Activated CD4-positive, alpha-beta T cell treated with anti-CD3 and anti-CD28 coated beads, Interleukin-2, Interleukin-6, amounts not matched to agents 100 ng/mL and 50 ng/mL, durations not matched to agents 16 hours and 8 hours (primary cell): ENCODE measurements at places on chromosomes 5 and 9.

GRCh38 chr5:179615203-179615602, 8.3 kb downstream of the HNRNPH1 start:
- no peak for DNase-seq

DNA sequence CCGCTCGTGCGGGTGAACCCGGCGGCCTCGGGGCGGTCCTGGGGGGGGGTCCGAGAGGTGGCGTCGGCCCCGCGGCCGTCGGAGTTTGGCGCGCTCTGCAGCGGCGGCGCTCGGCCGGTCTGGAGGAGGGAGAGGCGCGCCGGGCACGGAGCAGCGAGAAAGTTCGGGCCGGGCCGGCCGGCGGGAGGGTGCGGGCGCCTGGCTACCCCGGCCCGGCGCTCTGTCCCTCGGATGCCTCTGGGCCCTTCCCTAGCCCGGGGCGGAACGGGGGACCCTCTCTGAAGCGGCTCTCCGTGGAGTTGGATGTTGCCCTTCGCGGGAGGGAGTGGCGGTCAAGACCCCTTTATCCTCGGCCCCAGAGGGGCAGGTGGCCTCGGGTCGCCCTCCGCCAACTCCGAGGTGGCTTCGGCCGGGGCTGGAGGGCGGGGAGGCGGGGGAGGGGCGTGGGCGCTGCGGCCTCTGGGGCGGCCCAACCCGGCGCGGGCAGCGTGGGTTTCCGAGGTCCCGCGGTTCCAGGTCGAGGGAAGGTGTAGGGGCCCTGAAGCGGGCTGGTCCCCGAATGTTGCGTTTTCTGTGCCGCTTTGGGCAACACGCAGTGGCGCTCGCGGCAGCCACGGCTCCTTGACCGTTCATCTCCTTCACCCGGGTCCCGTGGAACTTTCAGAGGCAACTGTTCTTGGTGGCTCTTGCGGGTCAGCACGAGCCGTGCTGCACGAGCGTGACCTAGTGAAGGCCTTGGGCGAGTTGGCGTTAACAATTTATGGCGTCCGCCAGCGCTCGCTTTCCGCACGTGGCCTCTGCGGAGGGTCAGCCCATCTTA, 290.5 kb downstream of the DOCK8 start:
- no peak for DNase-seq

DNA sequence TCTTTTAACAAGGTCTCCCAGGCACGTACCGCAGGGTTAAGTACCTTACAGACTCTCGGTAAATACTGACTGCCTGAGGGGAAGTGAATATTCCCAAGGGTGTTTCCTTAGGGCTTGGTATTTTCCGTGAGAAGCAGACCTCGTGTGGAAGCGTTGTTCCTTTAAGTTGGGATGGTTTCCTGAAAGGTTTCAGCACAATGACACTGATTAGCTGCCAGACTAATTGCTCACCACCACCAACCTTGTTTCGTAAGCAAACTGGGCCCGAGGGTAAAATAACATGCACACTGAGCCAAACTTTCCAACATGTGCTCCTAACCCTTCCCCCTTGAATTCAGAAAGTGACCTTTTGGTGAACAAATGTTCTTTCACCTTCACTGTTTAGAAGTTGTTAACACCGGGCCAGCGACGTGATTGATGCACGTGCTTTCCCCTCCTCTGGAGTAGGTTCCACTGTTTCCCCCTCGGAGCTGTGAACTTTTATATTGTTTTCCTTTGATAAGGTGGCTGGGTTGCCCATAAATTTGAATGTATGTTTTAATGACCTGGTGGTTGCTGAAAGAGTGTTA, 128.1 kb upstream of the RPS23 start:
- DNase-seq = no peak

DNA sequence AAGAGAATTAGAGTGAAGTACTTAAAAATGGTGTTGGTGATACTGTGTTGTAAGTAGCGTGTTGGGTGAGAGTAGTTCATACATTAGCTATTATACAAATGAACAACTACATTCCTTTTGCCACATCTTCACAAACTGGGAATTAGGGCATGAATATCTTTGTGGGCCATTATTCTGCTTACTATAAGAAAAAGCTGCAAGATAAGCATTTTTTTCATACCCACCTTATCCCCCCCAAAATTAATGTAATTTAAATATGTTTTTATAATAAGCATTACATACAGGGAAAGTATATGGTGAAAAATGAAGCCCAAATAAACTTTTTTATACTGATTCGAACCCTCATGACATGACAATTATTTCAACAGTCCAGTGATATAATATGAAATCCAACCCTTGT, 69.5 kb downstream of the FAM81B start:
- DNase-seq = no peak

- no peak for DNase-seq
Observed at GRCh38 chr5:135364421-135365262, 34.4 kb downstream of the MACROH2A1 start.

GRCh38 chr5:73093943-73094342, 26.4 kb upstream of the TMEM171 start:
- DNase-seq = no peak

- DNase-seq = no peak
Observed at GRCh38 chr5:143315929-143316328, 87.6 kb downstream of the NR3C1 start.

DNA sequence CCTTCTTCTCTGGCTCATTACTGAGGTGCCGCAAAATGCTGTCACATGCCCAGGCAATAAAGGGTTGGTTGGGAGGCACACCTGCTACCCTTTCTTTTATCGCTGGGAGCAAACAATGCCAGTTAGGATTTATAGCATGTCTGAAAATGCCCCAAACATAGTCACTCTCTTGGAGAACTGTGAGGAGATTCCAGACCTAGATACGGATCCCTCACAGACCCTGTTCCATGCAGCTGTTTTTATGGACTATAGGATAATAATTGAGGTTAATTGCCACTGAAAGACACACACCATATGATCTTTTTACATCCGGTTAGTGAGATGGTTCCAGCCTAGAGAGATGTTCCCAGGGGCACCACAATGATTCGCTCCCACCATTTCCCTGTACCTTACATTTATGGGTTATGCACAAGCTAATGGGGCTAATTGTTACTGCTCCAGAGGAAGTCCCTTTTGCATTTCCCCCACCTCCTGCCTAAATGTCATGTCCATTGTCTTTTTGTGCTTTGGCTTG, 318.1 kb downstream of the PIK3R1 start:
- DNase-seq = no peak

DNA sequence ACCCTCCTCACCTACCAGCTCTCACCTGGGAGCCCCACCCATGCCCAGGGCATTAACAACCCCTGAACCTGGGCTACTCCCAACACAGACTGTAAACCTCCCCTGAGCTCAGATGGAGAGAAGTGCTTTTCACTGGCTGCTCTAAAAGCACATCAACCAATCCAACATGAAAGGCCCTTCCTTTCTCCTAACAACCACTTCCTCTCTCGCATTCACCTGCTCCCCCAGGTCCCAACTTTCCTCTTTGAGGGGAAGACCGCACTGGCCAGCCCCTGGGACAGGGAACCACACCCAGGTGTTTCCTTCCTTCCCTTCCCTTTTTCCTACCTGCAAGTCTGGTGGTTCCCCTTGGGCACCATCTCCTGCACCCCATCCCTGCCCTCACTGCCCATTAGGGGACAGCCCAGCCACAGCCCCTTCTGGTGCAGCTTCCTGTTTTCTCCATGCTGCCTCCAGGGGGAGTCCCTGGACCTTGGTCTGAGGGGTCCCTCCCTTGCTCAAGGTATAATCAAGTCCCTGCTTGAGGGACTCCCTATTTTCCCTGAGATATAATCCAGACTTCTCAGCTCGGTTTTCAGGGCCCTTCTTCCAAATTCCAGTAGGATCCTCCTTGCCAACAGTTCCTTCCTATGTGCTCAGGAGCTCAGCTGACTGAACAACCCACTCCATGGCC, 30.5 kb upstream of the DAB2IP start:
- peak; percentile 11 for DNase-seq

GRCh38 chr5:56152437-56152836, 80.7 kb downstream of the ANKRD55 start:
- peak; percentile 56 for DNase-seq

DNA sequence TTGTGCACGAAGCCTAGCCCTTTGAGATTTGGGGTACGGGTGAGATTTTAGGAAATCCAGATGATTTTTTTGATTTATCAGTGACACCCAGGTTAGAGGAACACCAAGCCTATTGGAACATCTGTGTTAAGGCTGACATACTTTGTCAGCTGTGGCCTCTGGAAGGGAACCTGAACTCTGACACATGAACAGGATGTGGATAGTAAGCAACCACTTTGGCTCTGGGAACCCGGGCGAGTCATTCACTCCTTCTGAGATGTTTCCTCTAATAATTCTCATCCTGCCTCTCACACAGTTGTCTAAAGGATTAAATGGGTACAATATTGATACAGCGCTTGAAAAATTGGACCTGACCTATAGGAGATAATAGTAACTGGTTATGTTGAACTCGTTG, 67.8 kb downstream of the FGF1 start:
- DNase-seq = peak; percentile 70

- no peak for DNase-seq
Observed at GRCh38 chr5:122384739-122385235, 72.8 kb downstream of the SNCAIP start.

DNA sequence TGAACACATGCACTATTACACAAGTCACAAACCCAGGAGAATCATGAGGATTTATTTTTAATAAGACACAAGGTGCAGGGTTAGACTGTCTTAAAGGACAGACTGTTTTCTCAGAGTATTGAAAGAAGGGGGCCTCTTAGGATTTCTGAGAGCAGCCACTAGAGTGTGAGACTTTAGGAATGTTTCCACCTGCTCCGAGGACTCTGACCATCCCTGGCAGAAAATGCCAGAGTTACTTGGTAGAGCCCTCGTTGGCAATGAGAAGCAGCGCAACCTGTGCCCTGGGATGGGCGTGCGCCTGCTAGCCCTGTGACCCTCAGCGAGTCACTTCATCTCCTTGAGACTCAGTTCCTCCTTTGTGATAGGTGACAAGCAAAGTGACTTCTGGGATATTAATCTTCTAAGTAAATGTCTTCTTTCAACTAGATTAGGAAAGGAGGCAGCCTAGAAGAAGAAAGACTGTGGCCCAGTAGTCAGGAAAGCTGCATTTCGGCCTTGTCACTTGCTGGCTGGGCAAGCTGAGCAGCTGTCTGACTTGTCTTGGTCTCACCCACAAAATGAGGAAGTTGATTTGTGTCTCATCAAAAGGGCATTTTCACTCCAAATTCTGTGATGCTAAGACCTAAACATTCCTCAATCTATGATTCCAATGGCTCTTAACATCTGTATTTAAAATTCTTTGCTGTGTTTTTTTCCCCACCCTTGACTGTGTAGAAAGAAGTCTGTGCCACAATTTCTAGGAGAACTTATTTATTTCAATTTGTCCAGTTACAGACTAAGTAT, 60.5 kb downstream of the PTCD2 start:
- no peak for DNase-seq

DNA sequence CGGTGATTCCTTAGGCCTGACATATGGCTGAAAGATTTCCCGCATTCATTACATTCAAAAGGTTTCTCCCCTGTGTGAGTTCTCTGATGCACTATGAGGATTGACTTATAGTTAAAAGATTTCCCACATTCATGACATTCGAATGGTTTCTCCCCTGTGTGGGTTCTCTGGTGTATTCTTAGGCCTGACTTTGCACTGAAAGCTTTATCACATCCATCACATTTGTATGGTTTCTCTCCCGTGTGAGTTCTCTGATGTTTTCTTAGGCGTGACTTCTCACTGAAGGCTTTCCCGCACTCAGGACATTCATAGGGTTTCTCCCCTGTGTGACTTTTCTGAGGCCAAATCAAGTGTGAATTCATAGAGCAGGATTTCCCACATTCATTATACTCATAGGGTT, 35.8 kb downstream of the ZNF782 start:
- no peak for DNase-seq

- peak; percentile 78 for DNase-seq
Observed at GRCh38 chr9:77011973-77012821, 7.3 kb upstream of the FOXB2 start.

GRCh38 chr9:133532937-133533668, 1.4 kb upstream of the ADAMTSL2 start:
- DNase-seq = peak; percentile 75

DNA sequence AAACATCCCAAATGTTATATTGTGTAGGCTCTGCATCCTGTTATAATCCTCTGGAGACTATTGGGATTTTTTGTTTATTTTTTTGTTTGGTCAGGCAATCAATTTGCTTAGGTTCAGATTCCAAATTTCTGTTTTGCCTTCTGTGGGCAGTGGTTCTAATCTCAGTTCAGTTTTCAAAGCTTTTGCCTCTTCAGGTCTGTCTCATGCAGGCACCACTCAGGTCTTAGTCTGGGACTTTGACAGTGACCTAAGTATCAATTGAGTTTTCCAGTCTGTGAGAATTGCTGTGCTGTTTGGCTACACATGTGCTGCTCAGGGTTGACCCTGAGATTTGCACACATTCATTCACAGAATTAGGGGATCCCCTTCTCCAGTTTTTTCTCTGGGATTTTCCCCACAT, 14.1 kb downstream of the SNX2 start:
- no peak for DNase-seq

- no peak for DNase-seq
Observed at GRCh38 chr9:113636165-113636564, 172.6 kb downstream of the RGS3 start.

- DNase-seq = no peak
Observed at GRCh38 chr9:92234514-92234913, 59.0 kb downstream of the IARS1 start.

- DNase-seq = no peak
Observed at GRCh38 chr5:4373051-4373820, 766.9 kb upstream of the ADAMTS16 start.

GRCh38 chr5:33941090-33941489, 4.9 kb downstream of the RXFP3 start:
- DNase-seq = no peak

DNA sequence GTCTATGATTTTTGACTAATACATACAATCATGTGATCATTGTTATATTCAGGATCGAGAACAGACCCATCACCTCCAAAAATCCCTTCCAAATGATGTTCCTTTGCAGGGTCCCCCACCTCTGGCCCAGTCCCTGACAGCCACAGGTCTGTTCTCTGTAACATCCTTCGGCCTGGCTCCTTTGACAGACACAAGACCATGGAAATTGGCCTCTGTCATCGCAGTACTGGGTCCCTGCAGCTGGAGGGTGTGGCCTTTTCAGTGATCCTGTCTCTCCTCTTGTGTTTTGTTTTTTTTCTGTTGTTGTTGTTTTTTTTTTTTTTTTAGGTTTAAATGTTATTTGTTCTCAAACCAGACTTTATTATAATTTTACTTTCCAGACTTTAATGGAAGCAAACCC, 27.4 kb upstream of the ANKRD33B start:
- no peak for DNase-seq

DNA sequence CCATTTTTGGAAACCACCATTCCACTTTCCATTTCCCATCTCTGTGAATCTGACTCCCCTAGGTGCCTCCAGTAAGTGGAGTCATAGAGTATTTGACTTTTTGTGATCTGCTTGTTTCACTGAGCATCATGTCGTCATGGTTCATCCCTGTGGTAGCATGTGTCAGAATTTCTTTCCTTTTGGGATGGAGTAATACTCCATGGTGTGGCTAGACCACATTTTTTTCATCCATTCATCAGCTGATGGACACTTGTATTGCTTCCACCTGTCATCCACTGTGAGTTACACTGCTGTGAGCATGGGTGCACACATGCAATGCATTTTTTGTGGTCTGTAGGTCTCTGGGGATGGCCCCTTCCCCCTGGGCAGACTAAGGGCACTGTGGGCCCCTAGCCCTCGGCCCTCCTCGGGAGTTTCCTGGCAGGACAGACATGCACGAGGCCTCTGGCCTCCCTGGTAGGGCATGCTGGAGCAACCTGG, 115.9 kb downstream of the GADD45G start:
- no peak for DNase-seq
